ENCODE measurements at places on chromosomes 11 and 22. TPM values are rescaled to one million over a fixed set of nuclear protein-coding genes. Genes with fewer than 3 reads are reported as not detected.
A peak's percentile ranks its signal among the peaks of the same experiment; 100 is the strongest.

Gene FXYD2
- 3.3 TPM for total RNA-seq

Gene ATF4
- total RNA-seq = 307 TPM

Gene TSGA10IP
- total RNA-seq = 0.09 TPM

Gene HEPHL1
- not detected for total RNA-seq

Gene MPZL3
- total RNA-seq = 0.53 TPM

- no peak overlapping the region for H3K27ac ChIP-seq
- H3K27me3 ChIP-seq = no peaks in the 10 kb centered on the region
- no peaks in the 10 kb centered on the region for H3K4me1 ChIP-seq
- H3K36me3 ChIP-seq = no peaks in the 10 kb centered on the region
- H3K4me3 ChIP-seq = no peak overlapping the region
These were observed 124.7 kb upstream of the CCDC90B start for GRCh38 chr11:83410605-83411565.

- H3K36me3 ChIP-seq = no peaks in the 10 kb centered on the region
- no peaks in the 10 kb centered on the region for H3K27me3 ChIP-seq
- DNase-seq = peak; percentile 30
- no peak overlapping the region for H3K4me3 ChIP-seq
- peak overlapping the region; percentile 57 for H3K27ac ChIP-seq
- peaks cover 36% of the 10 kb centered on the region for H3K4me1 ChIP-seq
These were observed 166.8 kb downstream of the TEAD1 start for GRCh38 chr11:12840871-12841660.
